ENCODE measurements at places on chromosomes 11 and 22.

DNA sequence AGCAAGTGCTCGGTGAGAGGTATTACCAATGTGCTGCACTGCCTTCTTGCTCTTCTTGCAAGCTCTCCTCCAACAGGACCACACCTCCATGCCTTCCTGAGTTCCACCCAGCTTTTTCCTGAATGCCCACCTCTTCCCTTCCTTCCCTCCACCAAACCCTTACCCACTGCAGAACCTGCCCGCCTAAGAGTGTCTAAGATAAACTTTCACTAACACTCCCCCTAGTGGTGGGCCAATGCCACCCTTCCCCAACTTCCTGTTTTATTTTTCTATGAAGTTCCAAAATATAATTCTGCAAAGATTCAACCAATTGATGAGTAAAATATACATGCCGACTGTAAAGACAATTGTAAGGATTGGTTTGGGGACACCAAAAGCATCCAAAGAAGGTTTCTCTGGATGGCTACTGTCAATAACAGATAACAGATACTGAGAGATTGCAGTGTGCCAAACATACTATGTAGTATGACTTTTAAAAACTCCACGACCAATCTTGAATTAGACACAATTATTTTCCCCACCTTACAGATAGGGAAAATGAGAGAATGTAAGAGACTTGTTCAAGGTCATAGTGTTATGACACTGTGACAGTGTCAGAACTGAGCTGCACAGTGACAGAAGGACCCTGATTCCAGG lies 38.6 kb upstream of the BMAL1 start:
- peak; percentile 29 for DNase-seq

GRCh38 chr11:126114486-126115126 lies 51.9 kb upstream of the CDON start:
- DNase-seq, result no peak

DNA sequence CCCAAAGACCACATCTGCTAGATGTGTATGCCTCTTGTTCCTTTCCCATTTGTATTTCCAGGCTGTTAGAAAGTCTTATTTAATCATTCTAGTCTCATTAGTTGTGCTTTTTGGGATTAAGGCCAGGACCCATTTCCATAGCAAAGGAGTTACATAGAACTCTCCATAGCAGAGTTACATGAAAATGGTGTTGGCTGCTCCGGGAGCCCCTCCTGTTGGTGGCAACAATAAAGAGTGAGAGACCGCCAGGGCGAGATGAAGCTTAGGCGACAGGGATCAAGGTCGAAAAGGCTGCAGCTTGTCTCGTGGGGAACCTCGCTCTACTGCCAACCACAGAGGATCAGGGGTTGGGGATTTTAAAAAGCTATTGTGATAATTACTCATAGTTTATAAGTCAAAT lies 58.3 kb downstream of the GRIK4 start:
- DNase-seq, result no peak

- no peak for DNase-seq
Measured at GRCh38 chr11:75504501-75504900, 21.2 kb downstream of the GDPD5 start.

DNA sequence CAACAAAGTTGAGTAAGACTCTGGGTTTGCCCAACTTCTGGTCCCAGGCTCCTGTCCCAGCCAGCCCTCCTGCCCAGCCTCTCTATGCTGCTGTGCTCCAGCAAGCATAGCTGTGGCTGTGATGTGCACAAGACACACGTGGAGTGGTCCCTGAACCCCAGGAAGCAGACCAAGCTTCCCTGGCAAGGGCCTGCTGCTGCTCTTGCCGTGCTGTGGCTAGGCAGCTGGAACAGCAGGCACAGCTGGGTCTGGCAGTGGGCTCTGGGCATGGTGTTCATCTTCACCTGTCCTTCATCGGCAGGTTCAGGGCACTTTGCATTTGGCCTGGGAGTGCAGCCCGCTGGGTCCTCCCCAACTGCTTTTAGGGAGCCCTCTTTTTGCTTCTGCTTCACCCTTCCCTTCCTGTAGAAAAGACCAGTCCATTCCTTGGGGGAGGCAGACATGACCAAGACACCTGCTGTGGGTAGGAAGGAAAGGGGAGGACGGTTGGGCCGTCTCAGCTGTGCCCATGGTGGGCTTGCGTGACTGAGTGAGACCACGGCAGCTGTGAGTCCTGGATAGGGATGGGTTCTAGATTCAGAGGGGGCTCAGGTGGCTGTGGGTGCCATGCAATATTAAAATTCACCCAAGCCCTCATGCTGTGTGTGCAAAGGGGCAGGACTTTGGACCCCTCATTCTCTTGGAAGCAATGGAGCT lies 26.1 kb upstream of the ETS1 start:
- no peak for DNase-seq

- DNase-seq, result no peak
Measured at GRCh38 chr11:22346282-22346681, 8.1 kb downstream of the SLC17A6 start.

GRCh38 chr22:19704355-19705015 lies 9.8 kb upstream of the SEPTIN5 start:
- DNase-seq, result no peak

Data from NCI-H460 (cell line).